ENCODE measurements at places on chromosomes 5 and 9. TPM values are rescaled to one million over a fixed set of nuclear protein-coding genes. Genes with fewer than 3 reads are reported as not detected.
A peak's percentile ranks its signal among the peaks of the same experiment; 100 is the strongest.

GRCh38 chr9:127311239-127311741, 46.7 kb downstream of the GARNL3 start:
- DNase-seq, result peak; percentile 44

DNA sequence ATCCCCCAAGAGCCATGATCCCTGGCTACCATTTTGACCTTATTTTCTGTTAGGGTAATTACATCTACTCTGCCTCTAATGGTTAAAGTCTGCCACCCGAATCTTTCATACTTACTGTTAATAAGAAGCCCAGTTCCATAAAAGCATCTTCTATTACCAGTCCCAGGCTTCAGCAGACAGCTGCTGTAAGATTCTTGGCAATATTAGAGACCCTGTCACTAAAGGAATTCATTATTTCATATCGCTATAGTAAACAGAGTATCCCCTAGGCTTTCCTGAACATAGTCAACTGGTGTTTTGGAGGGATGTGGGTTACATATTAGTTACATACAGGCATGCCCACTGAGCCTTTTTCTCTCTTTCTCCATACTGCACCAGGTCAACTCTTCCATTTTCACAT, 608.7 kb upstream of the SEMA6A start:
- DNase-seq, result no peak

- peak; percentile 37 for DNase-seq
Measured at GRCh38 chr9:132804576-132805295, 73.3 kb downstream of the AK8 start.

Gene LHX2
- not detected for total RNA-seq

DNA sequence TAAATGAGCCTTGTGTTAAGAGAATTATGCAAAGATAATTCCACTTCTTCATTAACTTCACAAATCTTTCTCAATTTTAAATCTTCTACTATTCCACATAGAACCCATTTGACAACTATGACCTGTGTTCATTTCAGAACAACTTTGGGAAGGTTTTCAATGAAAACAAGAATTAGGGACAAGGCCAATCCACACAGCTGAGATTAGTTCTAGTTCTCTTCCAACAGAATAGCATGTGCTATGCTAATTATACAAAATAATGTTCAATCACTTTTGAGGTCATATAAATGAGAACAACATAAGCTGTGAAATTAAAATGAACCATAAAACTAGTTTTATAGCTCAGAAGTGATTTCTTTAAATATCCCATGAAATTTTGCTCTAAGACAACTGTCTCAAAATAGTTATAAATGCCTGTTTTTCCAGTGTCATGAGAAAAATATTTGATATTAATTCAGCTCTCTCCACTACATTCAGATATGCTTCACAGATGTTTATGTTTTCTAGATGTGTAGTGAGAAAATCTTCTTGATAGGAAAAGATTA, 7.2 kb upstream of the LHFPL2 start:
- DNase-seq, result no peak

DNA sequence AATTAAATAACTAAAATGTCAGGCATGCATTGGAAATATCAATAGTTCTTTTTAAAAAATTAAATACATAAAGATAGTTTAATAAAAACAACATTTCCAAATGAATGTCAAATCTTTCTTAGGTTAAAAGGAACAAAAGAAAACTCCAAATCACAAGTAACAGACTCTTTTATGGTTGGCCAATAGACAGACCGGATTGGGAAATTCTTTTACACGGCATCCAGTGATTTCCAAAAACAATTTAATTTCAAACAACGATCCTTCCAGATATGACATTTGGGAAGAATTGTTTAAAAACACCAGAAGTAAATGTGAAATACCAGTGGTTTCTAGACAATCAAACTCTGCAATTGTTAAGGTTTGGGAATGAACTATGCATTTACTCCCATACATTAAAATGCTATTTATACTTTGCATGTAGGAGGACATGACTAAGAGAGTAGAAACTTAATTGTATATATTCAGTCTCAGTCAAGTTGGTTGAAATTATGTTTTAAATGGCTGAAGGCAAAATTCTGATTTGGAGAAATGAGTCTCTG, 32.8 kb downstream of the ZNF474 start:
- DNase-seq, result no peak

DNA sequence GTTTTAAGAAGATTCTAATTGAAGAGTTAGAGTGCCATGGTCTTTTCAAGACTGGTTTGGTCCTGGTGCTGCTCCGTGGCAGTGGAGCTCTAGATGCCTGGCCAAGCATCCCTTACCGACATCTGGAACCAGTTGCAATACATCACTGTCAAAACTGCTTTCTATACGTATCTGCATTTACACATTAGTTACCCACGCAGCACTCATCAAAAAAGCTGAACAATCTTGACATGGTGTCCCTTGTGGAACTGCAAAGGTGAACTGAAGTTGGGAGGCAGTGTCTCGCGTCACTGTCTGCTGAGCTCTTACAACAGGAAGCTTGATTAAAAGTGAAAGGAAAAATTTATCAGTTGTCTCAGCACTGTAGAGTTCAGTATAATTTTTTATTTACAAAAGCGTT, 82.6 kb downstream of the PBX3 start:
- DNase-seq, result peak; percentile 39

- no peak for DNase-seq
Measured at GRCh38 chr9:84500826-84501225, 160.3 kb upstream of the SLC28A3 start.

- peak; percentile 91 for DNase-seq
Measured at GRCh38 chr9:127828262-127829031, 25.8 kb downstream of the FPGS start.

DNA sequence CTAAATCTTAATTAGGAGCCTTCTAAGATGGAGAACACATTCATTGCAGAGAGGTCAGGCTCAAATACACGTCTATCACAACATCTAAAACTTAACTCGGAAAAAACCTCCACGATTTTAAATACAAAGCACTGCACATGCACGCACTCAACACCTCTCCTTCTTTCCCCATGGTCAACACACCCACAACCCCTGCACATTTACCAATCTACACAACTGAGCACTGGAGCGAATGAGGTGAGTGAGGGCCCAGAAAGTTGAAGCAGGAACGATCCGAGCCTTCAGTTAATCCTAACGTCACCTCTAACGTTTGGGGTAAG, 278 bp upstream of the NIPSNAP3A start:
- DNase-seq, result no peak

- no peak for DNase-seq
Measured at GRCh38 chr5:172266071-172266675, 17.4 kb downstream of the UBTD2 start.

Gene TAF11L10
- total RNA-seq, result not detected

DNA sequence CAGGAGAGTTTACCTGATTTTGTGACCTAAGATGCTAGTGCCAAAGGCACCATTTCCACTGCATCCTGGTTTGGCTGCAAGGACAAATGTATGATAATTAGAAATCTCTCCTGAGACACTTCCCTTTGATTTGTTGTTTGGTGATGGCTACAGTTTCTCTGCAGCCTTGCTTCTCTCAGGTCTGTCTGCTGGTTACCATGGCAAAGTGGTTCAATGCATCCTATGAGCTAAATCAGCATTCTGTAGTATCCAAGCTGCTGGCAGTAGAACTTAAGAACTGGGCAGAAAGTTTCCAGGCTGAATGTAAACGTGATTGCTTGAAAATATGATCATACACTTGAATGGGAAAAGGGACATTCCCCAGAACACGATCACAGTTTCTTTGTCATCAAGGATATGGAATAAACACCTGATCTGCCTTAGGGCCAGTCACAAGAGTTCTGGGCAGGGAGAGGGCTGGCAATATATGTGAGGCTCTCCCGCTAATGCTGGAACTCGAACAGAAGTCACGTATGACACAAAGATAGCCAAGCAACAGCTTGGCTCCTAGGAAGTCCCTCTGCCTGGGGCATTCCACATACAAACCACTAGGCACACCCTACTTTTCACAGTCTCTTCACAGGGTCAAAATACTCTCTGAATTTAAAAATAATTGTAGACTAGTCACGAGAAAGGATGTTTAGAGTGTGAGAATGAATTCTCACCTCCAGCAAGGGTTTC, 138.1 kb upstream of the GRAMD2B start:
- DNase-seq, result no peak

Gene DHFR
- total RNA-seq, result 4.4 TPM

Gene CD14
- 885 TPM for total RNA-seq

- peak; percentile 95 for DNase-seq
Measured at GRCh38 chr9:130138791-130139190, 33.4 kb upstream of the NCS1 start.

DNA sequence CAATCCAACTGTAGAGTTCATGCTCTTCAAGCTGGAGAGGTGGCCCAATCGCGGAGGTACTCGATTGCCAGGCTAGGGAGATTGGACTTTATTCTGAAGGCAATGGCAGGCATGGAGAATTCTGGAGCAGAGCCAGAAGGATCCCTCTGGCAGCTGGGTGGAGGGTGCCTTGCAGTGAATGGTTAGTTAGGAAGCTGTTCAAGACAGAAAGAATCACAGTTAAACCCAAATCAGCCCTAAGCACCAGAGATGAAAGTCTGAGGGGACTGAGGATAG, 182.4 kb downstream of the RGS3 start:
- DNase-seq, result no peak

Gene MUSK
- 0.96 TPM for total RNA-seq

Gene KCTD16
- 0.09 TPM for total RNA-seq

Data from adrenal gland (tissue), 19 donors.